Left renal pelvis (tissue), 4 donors: ENCODE measurements at places on chromosomes 13 and 19.
A peak's percentile ranks its signal among the peaks of the same experiment; 100 is the strongest.

DNA sequence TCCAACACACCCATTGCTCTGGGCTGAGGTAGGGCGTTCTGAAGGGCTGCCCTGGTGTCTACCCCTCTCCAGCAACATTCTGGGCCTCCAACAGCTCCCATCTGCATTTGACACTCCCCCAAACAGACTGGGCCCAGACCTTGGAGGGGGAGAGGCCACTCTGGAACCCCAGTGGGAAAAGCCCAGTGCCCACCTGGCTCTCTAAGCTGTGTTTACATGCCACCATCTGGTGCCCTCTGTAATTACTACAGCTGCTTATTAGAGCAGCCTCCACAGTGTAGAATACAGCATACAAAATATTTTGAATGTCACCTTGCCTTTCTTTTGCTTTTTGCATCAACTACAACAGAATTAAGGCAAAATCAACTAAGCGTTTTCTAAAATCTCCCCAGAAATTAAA is 35.8 kb upstream of the TM9SF2 start:
- DNase-seq = no peak

- DNase-seq = no peak
Observed at GRCh38 chr13:26024558-26024957, 27.3 kb downstream of the SHISA2 start.

DNA sequence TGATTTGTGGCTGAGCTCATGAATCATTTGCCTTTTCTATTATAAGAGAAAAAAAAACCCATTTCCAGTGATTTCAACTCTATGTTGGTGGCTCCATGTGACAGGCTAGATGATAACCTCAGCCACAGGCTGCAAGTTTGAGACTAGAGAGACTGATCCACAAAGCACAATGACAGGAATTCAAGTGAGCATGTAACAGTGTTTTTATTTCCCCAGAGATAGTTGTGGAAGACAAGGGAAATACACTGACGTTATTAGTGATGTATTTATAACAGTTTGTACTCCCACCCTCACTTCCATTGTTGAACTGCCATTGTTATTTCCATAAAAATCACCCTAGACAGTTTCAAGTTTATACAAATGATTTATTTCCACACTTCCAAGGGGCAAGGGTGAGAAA is 27.9 kb upstream of the EDNRB start:
- peak; percentile 24 for DNase-seq

DNA sequence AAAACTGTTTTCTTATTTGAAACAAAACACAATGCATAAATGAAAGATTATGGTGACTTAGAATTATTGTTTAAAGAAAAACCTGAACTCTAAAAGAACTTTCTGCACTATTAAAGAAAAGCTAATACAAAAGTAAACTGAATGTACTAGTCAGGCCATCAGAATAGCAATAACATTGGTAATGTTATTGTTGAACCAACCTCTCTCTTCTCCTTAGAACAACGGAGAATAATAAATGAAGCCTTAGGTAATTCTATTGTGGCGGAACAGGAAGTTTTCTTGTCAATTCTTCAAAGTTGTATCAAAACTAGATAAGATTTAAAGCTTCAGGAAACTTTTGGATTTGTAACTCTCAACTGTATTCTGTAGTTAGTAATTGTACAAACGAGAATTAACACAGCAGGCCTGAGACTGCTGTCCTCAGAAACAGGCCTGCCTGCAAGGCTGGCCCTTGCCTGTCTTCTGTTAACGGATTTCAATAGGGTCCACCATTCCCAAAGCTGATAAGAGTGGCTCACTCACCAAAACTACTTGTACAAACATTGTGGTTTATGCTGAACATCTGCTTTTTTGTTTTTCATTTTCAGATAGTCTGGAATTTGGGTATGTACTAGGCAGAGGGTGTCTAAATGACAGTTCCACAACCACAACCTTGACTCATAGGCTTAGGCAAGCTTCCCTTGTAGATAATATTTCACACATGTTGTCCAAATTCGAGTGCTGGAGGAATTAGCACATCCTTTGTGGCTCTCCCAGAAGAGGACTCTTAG is 825.8 kb downstream of the GPC5 start:
- no peak for DNase-seq

- DNase-seq = no peak
Observed at GRCh38 chr13:79365981-79366380, 40.1 kb downstream of the RBM26 start.

DNA sequence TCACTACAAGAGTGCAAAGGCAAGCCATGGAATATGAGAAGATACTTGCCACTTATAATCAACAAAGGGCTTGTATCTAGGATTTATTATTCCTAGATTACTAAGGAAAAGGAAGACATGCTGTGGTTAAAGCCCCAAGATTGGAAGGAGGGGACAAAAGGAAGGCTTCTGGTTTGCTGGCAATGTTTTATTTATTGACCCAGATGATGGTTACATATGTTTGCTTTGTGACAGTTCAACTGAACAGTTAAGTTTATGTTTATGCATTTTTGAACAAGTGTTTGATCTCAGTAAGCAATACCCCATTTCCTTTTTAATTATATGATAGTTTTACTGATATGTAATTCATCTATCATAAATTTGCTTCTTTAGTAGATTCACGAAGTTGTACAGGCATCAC is 40.3 kb downstream of the CDADC1 start:
- DNase-seq = no peak

DNA sequence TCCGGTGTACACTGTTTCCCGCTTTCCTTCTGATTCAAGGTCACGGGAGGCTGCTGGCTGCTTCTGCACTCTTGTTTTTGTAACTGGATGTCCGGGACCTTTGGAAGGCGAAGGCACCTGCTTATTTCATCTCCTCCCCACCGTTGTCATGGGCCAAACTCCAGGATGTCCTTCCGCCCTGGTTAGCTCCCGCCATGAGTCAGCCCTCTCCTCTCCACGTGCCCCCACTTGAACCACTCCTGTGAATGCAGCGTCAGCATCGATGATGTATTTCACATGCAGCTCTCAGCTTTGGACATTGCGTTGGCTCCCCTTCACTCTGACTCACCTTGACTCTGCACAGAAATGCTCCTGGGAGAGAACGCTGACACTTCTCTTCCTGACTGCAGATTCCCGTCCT is 5.5 kb upstream of the GALP start:
- no peak for DNase-seq

DNA sequence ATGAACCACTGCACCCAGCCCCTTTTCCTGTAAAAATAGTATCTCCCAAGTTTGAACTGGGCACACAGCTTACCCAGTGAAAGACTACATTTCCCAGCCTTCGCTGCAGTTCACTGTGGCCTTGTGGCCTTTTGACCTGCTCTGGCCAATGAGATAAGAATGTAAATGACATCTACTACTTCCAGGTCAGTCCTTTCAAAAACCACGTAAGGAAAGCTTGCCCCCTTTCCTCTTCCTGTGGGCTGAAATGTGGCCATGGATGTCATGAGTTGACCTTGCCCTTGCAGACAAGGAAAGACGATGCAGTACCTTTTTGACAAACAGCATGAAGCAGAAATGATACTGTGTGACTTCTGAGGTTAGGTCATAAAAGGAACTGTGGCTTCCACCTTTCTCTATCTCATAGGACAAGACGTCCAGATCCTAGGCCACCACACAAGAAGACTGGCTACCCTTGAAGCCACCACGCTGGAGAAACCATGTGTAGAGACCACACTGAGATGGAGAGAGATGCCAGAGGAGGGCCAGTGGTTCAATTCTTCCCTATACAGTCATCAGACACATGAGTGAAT is 19.9 kb downstream of the ACER1 start:
- DNase-seq = no peak
